Activated CD4-positive, alpha-beta T cell treated with anti-CD3 and anti-CD28 coated beads for 36 hours (primary cell): ENCODE measurements at places on chromosomes 12 and 14. TPM values are rescaled to one million over a fixed set of nuclear protein-coding genes. Genes with fewer than 3 reads are reported as not detected.

- H3K27ac ChIP-seq: no peak overlapping the region
- no peak overlapping the region for H3K4me3 ChIP-seq
- no peaks in the 10 kb centered on the region for H3K4me1 ChIP-seq
- H3K27me3 ChIP-seq: peaks cover 2% of the 10 kb centered on the region
- no peak for DNase-seq
These were observed 36.1 kb upstream of the BDKRB2 start for GRCh38 chr14:96168581-96168980.

- H3K36me3 ChIP-seq: no peaks in the 10 kb centered on the region
- no peak overlapping the region for H3K4me3 ChIP-seq
- no peaks in the 10 kb centered on the region for H3K27me3 ChIP-seq
- no peak for DNase-seq
These were observed 65.7 kb upstream of the SOX5 start for GRCh38 chr12:24014915-24015832.

DNA sequence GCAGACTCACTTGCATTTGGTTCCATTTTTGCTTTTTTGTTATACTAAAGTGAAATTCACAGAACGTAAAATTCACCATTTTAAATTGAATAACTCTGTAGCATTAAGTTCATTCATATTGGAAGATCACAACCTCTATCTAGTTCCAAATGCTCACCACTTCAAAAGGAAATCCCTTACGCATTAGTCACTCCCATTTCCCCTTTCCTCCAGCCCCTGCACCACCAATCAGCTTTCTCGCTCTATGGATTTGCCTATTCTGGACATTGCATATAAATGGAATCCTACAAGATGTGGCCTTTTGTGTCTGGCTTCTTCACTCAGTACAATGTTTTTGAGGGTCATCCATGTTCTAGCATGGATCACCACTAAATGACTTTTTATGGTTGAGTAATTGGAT is 294.5 kb downstream of the KSR2 start:
- H3K27me3 ChIP-seq: no peaks in the 10 kb centered on the region
- H3K27ac ChIP-seq: no peak overlapping the region

DNA sequence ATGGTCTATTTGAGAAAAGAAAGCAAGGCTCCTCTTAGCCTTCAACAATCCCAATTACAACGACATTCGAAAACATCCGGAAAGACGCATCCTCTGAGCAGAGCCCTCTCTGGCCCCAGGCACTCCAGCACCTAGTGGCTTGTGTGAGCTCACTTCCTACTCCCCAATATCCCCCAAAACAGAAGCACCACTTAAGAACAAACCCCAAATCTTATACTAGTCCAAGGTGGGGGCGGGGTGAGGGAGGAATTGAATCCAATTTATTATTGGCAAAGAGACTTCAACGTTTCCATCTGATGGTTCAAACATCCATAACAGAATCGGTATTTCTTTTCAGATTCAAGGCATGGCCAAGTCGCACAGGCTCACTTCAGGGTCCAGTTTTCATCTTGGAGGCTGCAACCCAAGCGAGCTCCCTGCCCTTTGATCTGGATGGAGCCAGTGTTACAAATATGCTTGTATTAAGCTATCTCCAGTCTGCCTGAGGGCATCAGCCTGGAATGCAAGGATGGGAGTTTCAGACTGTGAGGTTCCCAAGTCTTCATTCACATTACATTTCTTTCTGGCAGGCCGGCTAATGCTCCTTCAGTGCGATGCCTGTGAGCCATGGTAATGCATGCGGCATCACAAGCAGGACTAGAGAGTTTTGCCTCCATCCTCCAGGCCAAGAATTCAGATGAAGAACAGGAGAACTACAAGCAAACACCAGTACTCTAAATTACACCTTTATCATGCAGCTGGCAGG is 132.5 kb upstream of the FOXN3 start:
- peaks cover 48% of the 10 kb centered on the region for H3K4me1 ChIP-seq
- H3K4me3 ChIP-seq: no peak overlapping the region
- no peaks in the 10 kb centered on the region for H3K27me3 ChIP-seq
- H3K27ac ChIP-seq: no peak overlapping the region
- DNase-seq: no peak

DNA sequence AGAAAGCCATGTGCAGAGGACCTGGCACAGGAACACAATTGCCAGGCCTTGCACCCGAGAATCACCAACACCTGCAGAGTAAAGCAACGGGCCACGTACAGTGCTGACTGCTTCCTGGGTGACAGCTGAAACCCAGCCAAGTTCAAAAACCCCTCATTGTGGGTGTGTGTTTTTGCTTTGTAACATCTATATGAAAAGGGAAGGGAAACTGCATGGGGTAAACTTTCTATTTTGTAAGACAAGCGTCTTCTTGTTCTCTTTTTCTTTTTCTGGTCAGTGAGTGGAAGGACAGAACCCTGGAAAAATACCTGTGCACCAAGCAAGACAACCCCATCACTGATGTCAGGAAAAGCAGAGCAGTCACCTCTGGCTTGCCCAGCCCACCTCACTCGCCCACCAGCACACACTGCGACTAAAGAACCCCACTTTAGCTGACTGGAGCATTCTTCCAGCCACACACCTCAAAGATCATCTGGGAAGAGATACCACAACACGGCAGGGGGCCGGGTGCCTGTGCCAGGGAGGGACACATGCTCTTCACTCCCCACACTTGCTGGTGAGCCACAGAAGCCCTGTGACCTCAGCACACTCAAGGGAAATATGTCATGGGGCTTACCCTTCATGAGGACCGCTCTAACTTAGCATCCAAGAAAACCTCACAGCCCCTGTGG is 172.3 kb downstream of the NDUFA12 start:
- peak overlapping the region; percentile 67 for H3K27ac ChIP-seq
- H3K27me3 ChIP-seq: no peaks in the 10 kb centered on the region
- peak overlapping the region; percentile 7 for H3K4me3 ChIP-seq
- no peaks in the 10 kb centered on the region for H3K36me3 ChIP-seq
- DNase-seq: peak; percentile 58
- peaks cover 22% of the 10 kb centered on the region for H3K4me1 ChIP-seq

DNA sequence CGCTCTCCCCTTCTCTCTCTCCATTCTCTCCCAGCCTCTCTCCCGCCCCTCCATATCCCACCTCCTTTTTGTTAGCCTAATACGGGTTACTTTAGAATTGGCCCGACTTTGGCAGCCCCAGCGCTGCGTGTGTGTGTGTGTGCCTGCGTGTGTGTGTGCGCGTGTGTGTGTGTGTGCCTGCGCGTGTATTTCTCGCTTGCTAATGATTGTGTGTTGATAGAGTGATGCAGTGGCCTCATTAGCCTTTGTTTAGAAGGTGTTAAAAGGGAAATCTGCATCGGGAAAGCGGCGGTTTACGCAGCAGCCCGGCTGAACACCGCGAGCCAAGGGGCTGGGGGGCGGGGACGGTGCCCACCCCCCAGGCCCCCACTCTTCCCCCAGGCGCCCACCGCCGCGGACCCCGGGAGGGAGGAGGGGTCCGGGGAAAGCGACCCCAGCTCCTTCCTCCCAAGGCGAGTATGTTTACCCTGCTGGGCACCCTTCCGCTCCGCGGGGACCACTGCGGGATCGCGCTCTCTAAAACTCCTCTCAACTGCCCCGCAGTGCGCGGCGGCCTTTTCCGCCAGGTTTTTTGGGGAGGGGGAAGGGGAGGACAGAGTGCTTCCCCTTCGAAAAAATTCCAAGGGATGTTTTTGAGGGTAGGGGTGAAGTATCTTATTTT is 6.8 kb upstream of the LHX5 start:
- H3K36me3 ChIP-seq: peaks cover 2% of the 10 kb centered on the region
- no peak overlapping the region for H3K4me3 ChIP-seq
- no peak overlapping the region for H3K27ac ChIP-seq

DNA sequence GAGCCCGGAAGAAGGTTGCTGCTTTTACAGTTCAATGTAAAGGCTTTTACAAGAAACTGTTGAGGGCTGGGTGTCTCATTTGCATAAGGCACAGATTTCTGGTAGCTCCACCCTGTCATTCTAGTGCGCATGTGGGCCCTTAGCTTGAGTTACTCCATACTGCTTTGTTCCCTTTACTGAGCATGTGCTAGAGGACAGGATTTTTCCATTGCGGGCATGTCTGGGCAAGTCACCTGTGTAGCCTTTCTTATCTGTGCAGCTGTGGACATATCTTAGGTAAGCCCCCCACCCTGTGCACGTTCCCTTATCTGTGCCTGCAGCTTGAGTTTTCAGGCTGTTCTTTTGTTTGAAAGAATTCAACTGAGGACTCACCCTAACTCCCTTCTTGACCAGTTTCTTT is 56.2 kb upstream of the ARHGAP5 start:
- H3K36me3 ChIP-seq: no peaks in the 10 kb centered on the region
- H3K4me1 ChIP-seq: no peaks in the 10 kb centered on the region
- H3K4me3 ChIP-seq: no peak overlapping the region
- no peak for DNase-seq
- H3K27me3 ChIP-seq: peaks cover 2% of the 10 kb centered on the region

GRCh38 chr12:3145546-3146310 is 68.5 kb downstream of the TSPAN9 start:
- no peak for DNase-seq
- H3K36me3 ChIP-seq: no peaks in the 10 kb centered on the region
- no peaks in the 10 kb centered on the region for H3K4me1 ChIP-seq
- H3K27me3 ChIP-seq: peaks cover 6% of the 10 kb centered on the region
- no peak overlapping the region for H3K4me3 ChIP-seq

GRCh38 chr12:63843254-63843720 is 1.2 kb upstream of the SRGAP1 start:
- DNase-seq: no peak
- peaks cover 26% of the 10 kb centered on the region for H3K27me3 ChIP-seq

DNA sequence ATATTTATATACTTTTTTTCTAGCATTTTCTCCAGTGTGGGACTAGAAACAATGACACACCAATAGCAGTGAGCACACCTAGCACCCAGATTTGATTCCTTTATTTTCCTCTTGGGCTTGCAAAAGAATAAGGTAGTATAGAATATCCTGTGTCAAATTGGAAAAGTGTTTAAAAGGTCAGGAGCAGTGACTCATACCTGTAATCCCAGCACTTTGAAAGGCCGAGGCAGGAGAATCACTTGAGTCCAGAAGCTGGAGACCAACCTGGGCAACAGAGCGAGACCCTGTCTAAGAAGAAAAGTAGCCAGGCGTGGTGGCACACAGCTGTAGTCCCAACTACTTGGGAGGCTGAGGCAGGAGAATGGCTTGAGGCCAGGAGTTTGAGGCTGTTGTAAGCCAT is 53.8 kb upstream of the SGPP1 start:
- no peaks in the 10 kb centered on the region for H3K4me1 ChIP-seq
- H3K36me3 ChIP-seq: no peaks in the 10 kb centered on the region
- H3K27me3 ChIP-seq: peaks cover 1% of the 10 kb centered on the region
- no peak overlapping the region for H3K4me3 ChIP-seq
- no peak overlapping the region for H3K27ac ChIP-seq

DNA sequence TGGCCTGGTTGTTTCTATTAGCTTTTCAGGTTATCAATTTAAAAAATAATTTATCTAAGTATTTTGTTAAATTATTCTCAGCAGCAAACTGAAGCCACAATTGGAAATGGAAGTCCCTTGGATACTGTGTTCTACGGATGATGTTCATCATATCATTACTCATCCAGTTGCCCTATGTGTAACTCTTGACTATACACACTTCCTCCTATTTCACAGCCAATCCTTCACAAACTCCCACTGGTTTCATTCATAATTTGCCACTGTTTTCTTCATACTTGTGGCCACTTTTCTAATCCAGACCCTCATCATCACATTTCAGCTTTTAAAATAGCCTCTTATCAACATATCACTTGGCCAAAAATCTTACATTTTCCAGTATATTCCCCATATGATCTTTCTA is 84.0 kb downstream of the CATSPERB start:
- no peaks in the 10 kb centered on the region for H3K4me1 ChIP-seq
- H3K27me3 ChIP-seq: no peaks in the 10 kb centered on the region
- H3K4me3 ChIP-seq: no peak overlapping the region
- peaks cover 1% of the 10 kb centered on the region for H3K36me3 ChIP-seq
- H3K27ac ChIP-seq: no peak overlapping the region

- DNase-seq: no peak
- H3K27me3 ChIP-seq: no peaks in the 10 kb centered on the region
- H3K4me1 ChIP-seq: peaks cover 2% of the 10 kb centered on the region
- no peaks in the 10 kb centered on the region for H3K36me3 ChIP-seq
- H3K4me3 ChIP-seq: no peak overlapping the region
These were observed 17.3 kb upstream of the YAF2 start for GRCh38 chr12:42255221-42255865.

DNA sequence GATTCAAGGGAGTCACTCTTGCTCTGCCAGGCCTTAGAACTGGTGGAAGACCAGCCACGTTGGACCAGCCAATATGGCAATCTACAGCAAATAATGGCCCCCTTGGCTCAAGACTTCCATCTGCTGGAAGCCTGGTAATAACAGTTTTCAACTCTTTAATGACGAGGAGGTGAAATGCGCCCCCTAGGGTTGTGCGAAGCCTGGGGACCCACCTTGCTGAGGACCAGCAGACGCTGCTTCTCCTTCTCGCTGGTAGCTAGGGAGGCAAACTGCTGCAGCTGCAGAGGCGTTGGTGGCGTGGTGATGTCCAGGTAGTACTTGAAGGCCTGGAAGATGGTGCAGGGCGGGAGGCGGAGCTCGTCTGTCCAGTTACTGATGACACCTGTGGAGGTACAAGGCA is 41.5 kb upstream of the FBXO21 start:
- peaks cover 18% of the 10 kb centered on the region for H3K27me3 ChIP-seq
- no peak overlapping the region for H3K27ac ChIP-seq
- DNase-seq: peak; percentile 17
- H3K4me3 ChIP-seq: no peak overlapping the region
- H3K36me3 ChIP-seq: no peaks in the 10 kb centered on the region

The ACSM4 gene
- total RNA-seq: not detected

The STAC3 gene
- total RNA-seq: 2.5 TPM

The KLHL33 gene
- total RNA-seq: 0.05 TPM

The ZFHX2 gene
- 1.0 TPM for total RNA-seq

The AQP5 gene
- not detected for total RNA-seq

The PRR4 gene
- 1.3 TPM for total RNA-seq

The CLEC1B gene
- not detected for total RNA-seq

The SERPINA12 gene
- total RNA-seq: not detected

The FIGNL2 gene
- total RNA-seq: 0.27 TPM

The EML5 gene
- total RNA-seq: 8.1 TPM

The DHH gene
- total RNA-seq: not detected

The SIX1 gene
- total RNA-seq: not detected

The CLEC2A gene
- not detected for total RNA-seq

The OR4E2 gene
- total RNA-seq: not detected

The TEAD4 gene
- 7.2 TPM for total RNA-seq

The CLEC4D gene
- not detected for total RNA-seq
